Activated T-helper 1 cell treated with anti-CD3 and anti-CD28 coated beads, Interleukin-2, amount 50 U/mL, for 16 hours (primary cell): ENCODE measurements at places on chromosomes 3 and 15.

GRCh38 chr3:59775106-59775505 is 725.3 kb upstream of the CFAP20DC start:
- DNase-seq: no peak

- no peak for DNase-seq
Measured at GRCh38 chr3:194826594-194826993, 140.9 kb downstream of the FAM43A start.

GRCh38 chr15:101675796-101676582 is 23.8 kb upstream of the TM2D3 start:
- DNase-seq: no peak

GRCh38 chr3:109252641-109253040 is 63.7 kb downstream of the DPPA2 start:
- DNase-seq: no peak

DNA sequence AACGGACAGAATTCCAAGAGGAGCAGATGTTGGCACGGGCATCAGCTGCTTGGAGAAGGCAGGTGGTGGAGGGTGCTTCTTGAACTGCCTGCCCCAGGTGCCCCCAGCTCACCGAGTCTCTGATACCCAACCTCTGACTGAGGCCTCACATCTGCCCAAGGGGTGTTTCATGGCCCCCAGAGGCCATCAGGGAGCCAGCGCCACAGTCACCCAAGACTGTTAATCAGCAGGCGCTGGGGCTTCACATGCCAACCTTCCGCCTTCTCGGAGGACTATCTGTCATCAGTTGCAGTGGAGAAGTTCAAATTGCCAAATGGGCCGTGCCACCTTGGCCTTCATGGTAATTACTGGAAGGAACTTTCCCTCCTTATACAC is 61.9 kb upstream of the SLC6A1 start:
- no peak for DNase-seq

DNA sequence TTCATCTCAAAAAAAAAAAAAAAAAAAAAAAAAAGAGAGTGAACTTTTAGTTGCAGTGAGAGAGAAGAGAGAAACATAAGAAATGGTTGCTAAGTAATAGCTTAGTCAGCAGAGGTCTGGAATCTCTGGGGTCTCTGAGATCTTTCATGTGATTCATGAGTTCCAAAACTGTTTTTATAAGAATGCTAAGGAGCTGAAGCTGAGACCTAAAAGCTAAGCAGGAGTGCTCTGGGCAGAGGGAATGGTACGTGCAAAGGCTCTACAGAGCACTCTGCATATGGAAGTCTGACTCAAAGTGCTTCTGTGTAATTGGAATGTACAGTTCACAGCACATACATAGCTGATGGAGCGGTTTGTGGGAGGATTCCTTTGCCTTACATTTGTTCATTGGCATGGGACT is 66.3 kb upstream of the LRIG1 start:
- no peak for DNase-seq

DNA sequence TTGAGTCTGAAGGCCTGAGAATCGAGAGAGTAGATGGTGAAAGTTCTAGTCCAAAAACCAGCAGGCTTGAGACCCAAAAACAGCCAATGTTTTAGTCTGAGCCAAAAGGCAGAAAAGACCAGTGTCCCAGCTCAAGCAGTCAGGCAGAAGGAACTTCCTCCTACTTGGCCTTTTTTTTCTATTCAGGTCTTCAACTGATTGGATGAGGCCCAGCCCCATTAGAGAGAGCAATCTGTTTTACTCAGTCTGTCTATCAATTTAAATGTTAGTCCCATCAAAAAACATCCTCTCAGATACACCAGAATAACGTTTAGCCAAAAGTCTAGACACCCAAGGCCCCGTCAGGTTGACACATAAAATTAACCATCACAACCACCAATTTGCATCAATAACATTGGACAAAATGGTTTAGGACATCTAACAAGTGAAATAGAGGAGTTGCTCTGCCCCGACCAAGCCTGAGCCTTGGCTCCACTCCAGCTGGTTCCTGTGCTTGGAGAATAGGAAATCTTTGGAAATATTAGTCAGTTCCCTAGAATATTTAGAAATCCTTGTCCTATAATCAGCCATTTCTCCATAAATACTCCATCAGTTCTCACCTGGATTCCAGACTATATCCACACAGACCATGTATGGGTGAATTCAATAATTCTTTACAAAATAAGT is 51.4 kb upstream of the LIPC start:
- DNase-seq: no peak

DNA sequence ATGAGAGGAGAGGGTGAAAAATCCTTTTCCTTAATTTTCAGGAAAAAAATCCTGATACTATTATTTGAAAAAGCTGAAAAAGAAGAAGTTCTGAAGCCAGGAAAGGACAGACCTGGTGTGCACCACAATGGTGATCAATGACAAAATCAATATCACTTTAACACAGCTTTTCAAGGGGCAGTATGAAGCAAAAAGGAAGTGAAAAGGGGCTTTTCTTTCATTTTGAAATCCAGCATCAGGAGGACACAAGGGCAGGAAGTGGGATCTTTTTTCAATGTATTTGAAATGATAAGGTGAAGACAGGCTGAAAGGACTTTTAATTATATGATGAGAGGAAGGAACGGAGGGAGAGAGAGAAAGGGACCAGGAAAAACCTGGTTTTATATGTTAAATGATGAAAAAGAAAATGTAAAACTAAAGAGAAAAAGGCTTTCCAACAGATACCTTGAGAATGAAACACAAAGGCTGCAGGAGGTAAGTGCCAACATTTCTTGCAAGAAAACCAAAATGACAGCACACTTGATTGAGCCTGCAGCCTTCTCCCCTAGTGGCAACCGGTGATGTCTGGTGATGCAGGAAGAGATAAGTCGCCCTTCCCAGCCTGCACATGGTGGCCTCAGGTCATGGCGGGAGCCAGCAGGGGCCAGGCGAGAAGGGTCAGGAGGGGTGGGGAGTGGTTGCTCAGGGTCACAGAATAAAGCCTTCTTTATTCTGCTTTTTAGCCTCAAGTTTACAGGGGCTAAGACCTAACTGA is 236.7 kb upstream of the WNT5A start:
- no peak for DNase-seq

GRCh38 chr3:133394561-133395311 is 5.1 kb upstream of the BFSP2 start:
- no peak for DNase-seq

DNA sequence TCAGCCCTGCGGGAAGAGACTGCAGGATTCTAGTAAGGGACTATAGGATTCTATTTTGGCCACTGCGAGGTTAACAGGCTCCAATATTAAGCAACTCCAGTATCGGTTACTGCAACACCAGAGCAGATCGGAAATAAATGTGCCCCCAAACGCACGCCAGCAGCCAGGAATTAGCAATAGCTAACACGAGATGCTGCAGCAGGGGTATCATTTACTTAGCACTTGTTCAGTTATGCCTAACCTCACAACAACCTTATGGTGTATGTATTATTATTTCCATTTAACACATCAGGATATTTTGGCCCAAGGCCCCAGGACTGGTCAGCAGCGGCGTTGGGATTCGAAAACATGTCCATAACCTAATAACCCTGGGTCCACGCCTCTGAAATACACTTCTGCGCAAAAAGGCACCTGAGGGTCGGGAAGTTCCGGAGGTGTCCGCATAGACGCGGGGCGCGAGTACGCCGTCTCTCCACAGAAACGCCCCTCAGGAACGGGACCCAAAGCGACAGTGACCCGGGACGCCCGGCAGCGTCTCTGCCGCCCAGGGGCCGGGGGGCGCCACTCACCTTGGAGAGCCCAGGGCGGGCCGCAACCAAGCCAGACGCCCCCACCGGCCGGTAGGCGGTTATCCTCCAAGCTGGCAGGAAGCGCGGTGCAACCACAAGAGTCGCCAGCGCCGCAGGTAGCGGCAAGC is 681 bp downstream of the PIK3CB start:
- DNase-seq: no peak

DNA sequence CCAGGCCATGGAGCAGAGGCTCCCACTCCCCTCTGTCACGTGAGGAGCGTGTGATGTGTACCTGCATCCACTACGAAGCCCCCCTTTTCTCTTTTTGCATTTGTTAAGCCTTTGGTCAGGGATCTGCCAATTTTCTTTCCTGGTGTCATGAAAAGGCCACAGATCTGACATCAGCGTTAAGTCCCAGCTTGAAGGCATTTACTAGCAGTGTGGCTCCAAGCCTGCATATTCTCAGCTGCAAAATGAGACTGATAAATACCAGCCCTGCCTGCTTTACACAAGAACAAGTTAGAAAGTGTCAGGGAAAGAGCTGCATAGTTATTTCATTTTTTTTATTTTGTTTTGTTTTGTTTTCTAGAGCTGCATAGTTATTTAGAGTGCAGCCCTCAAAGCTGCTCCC is 2.3 kb upstream of the ANKRD63 start:
- DNase-seq: no peak

GRCh38 chr3:140250945-140251344 is 316.0 kb downstream of the CLSTN2 start:
- DNase-seq: no peak

DNA sequence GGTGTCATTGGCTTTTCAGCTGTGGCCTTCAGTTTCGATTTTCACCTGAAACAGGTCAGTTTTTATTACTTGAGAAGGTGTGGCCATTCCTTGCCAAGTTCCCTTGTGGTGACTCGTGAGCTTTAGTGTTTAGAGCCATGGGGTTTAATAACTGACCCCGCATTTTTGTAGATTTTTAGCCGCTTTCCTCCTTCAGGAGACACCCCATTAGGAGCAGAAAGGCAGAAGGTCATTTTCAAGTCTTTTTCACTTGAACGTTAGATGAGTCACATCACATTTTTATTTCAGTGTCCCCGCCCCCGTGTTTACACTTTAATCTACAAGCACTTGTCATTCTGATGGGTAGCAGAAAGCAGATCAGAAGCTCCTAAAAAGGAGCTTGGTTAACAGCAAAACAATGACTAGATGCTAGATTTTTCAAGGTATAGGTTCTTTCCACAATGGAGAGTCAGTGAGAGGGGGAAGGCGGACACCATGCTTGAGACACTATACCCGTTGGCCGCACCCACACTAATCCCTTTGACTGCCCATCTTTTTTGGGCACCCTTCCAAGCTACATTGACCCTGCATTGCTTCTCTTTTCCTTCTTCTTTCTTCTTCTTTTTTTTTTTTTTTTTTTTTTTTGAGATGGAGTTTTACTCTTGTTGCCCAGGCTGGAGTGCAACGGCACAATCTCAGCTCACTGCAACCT is 132.7 kb downstream of the GHSR start:
- DNase-seq: no peak

DNA sequence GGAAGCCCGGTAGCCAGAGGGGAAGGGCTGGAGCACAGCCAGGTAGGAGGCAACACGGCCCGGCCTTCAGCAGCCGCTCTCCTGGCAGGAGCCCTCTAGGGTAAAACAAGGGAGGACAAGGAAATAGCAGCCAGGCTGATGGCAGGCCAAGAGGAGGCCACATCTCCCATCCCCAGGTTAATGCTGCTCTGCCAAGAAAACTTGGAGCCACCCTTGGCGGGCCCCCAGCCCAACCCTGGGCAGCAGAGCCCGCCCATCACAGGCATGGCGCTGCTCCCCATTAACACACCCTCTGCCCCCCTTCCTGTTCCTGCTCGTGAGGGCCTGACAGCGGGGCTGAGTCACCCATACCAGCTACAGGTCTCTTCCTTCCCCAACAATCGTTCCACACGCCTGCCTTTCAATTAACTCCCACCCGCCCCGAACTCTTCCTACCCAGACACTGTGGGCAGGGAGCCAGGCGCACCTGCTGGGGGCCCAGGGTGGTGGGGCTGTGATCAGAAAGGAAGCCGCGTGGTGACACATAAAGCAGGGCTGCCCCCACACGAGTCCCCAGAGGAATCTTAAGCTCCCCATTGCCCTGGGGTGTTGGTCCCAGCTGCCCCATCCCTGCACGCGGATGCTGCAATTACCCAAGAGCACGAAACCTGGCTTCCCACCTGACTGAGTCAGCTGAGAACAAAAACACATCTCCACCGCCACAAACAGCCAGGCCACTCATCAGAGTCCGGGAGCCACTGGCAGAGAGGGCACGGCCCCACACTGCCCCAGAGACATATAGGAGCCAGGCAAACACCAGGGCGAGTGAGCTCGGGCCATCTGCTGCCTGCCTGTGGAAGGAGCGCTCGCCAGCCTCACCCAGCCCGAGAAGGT is at the start of gene C15orf62:
Gene C15orf62 (plus strand): TSS at position 707 of the 873 bp plus-strand sequence. CDS start 516 bp downstream, outside the sequence.
- DNase-seq: peak; percentile 21

DNA sequence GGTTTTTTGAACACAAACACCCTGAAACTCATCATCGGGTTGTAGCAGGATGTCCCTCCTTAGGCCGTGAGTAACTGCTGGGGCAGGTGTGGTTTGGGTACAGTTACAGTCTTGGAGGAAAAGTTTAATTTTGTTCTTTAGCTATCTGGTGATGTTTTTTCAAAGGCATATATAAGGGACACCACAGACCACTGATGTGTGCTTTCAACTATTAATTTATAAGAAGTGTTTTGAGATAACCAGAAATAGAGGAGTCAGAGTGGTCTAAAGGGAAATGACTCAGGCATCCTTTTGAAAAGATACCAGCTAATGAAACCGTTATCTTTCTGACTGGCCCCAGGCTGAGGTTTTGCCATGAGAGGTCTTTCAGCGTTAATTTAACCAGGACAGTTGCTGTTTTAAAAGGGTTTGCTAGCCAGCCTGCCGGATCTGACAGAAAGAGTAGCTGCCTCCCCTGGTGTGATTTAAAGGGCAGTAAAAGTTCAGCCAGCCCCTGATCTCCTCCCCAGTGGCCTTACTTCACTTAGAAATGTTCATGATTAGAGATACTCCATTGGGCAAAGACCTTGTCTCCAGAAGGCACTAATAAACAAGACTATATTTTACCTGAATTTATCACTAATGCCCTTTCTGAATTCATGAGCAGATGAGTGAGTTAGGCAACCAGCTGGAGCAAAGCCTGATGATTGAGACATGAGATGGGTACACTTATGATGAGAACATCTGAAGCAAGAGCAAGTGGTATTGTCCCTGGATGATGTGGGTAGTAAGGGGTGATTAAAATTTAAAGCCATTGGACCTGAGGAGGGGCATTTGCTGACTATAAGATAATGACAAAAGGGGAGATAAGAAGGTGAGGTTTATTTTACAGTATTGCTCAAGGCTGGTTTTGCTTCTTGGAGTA is 482.5 kb upstream of the TBL1XR1 start:
- DNase-seq: no peak

GRCh38 chr3:10357592-10358308 is 36.8 kb upstream of the SEC13 start:
- no peak for DNase-seq

DNA sequence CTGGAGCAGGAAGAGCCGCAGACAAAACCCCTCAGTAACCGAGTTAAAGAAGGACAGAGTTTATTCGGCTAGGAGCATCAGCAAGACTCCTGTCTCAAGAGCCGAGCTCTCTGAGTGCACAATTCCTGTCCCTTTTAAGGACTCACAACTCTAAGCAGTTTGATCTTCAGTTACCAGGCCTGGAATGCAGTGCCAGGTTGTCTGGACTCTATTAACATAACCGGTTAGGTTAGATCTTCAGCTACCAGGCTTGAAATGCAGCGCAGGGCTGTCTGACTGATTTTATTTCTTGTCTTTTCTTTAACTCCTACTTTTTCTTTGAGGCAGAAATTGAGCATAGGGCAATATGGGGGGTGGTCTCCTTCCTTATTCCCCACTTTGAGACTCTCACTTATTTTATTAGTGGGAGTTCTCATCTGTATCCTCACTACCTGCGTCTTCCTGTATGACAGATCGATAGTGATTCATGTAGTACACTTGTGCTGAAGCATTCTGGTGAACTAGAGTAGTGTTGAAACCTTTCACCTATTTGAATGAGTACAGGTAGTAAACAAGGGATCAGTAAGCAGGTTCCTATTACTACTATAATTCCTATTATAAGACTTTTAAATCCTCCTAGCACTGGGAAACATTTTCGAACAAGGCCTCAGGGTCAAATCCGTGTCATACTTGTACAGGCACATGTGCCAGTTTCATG is 325.0 kb downstream of the CGGBP1 start:
- DNase-seq: no peak
